Stimulated activated CD8-positive, alpha-beta memory T cell treated with anti-CD3 and anti-CD28 coated beads, Interleukin-15, amount 100 ng/mL, for 48 hours (primary cell): ENCODE measurements at places on chromosomes 7 and 10.
A peak's percentile ranks its signal among the peaks of the same experiment; 100 is the strongest.

DNA sequence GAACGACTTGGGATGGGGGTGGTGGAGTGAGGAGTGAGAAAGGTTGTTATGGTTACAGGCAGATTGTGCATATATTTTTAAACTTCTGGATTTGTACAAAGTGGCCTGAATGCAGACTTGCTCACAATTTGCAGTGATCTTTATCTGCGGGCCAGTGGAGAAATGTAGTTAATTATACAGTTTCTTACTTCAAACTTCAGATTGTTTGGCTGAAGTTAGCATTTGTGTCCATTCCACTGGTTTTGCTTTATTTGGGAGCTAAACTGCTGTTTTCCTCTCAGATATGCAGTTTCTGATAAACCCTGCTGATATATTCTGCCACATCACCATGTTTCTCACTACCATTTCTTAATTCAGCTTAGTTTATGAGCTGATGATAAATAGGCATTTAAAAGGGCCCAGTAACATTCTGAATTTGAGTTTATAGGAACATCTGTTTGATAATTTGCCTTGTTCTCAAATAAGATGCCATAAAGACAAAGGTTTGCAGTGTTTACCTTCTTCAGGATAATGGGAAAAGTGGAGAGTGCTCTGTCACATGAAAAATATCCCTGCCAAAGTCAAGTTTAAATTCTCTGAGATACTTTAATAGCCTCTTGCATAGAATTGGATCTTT is 170.1 kb downstream of the ST7 start:
- no peak for DNase-seq

GRCh38 chr10:16996530-16996964 is 133.1 kb downstream of the CUBN start:
- DNase-seq = no peak

GRCh38 chr7:144584726-144585125 is 181.2 kb upstream of the NOBOX start:
- DNase-seq = no peak

DNA sequence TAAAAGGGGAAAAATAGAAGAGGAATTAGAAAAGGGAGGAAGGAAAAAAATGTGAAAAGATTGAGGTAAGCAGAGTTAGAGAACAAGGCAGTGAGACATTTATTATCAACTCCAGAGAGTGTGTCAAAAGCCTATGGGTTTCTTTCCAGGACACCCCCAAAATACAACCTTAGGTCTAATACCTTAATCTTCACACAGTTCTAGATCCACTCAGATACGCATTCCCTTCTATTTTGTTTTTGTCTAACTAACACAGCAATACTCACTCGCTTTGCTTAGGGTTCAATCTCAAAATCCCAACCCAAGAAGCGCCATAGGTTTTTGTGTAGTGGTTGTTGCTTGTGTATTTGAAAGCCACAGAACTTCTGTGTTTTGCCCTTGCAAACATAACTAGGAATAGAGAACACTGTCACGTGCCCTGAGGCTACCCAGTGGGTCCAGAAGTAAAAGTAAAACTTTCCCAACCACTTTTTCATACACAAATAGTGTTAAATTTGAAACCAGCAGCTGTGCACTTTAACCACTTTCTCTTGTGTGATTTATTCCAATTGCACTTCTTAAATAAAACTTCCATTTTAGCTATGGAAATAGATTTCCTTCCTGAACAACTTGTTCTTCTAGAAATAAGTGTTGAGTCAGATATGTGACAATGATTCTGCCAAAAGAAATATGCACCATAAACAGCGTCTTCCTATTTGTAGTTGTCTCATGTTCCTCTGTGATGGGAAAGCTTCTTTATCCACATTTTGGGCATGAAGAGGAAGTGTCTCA is 414.7 kb upstream of the GHITM start:
- no peak for DNase-seq

- DNase-seq = no peak
Measured at GRCh38 chr10:121732656-121733445, 134.6 kb upstream of the FGFR2 start.

- DNase-seq = no peak
Measured at GRCh38 chr7:117772421-117772820, 100.8 kb downstream of the CTTNBP2 start.

DNA sequence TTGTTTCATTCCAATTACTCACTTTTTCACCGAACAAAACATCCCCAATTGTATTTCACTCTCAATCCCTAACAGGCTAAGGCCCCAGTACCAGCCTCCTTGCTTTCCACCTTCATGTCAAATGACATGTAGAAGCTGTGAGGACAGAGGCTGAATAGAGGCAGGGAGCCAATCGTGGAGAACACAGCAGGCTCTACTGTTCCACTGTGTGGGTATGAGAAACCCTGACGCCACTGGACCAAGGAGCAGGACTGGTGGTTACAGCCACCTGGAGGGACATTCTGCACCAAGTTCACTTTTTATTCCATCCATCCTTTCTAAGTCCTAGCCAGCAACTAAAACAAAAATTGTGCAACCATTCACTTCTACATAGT is 502.8 kb downstream of the SORCS1 start:
- no peak for DNase-seq

GRCh38 chr10:64080071-64080470 is 558.9 kb downstream of the REEP3 start:
- no peak for DNase-seq

- no peak for DNase-seq
Measured at GRCh38 chr10:27197980-27198620, 42.5 kb downstream of the ACBD5 start.

DNA sequence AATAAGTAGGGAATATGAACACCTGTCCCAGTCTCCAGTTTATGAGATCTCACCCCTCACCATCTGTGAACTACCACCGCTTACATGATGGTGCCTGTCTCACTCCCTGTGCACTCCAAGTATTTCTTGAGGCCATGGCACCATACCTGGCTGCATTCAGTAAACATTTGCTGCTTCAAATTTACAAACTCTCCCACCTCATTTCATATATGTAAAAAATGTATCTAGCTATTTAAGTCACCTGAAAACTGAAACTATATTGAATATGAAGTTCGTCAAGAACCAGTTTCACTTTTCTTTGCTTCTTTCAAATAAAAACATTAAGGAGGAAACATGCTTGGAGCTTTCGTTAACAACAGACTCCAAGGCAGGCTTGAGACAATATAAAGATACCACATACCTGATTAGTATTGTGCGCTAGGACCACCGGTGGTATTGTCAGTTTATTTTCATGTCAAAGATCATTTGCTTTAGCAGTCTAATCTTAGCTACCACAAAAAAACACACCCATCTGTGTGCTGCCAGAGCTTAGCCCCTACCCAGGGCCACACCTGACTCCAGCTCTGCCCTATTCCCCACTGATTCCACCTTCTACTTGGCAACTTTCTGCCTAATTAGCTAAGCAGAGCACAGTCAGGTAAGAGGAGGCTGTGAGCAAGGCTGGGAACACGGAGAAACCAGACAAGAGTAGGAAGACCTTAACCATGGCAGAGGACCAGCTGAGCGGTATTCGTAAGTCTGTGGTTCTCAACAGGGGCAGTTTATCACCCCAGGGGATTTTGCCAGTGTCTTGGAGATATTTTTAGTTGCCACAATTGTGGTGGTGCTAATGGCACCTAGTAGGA is 92.0 kb downstream of the ZFAND4 start:
- no peak for DNase-seq

DNA sequence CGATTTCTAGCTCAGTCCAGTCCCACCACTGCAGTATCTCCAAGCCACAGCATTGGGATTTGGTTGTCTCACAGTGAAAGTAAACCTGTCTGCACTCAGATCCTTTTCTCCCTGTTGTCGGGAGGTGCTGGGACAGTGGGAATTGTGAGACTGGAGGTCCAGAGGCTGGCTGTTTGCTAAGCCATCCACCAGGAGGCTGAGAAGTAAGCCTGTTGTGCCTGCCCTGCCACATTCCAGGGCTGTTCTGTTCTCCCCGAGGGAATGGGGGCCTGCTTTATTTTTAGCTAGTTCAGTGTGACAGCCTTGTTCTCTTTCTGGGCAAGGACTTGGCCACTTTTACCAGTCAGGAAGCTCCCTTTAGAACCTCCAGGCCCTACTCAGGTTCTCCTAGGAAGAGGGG is 54.9 kb downstream of the HK1 start:
- no peak for DNase-seq

DNA sequence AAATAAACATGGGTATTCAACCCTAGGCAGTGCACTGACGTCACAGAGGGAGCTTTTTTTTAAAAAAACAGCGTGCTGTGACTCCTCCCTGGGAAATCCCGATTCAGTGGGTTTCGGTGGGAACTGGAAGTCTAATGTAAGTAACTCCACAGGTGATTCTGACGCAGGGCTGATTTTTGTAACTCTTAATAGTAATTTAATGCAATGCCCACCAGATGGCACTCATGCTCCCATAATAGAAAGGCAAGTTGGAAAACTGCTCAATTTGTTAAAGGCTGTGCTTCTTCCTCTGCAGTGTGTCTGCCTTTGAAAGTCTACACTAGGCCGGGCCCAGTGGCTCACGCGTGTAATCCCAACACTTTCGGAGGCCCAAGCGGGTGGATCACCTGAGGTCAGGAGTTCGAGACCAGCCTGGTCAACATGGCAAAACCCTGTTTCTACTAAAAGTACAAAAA is 10.9 kb upstream of the RSU1 start:
- DNase-seq = peak; percentile 10

DNA sequence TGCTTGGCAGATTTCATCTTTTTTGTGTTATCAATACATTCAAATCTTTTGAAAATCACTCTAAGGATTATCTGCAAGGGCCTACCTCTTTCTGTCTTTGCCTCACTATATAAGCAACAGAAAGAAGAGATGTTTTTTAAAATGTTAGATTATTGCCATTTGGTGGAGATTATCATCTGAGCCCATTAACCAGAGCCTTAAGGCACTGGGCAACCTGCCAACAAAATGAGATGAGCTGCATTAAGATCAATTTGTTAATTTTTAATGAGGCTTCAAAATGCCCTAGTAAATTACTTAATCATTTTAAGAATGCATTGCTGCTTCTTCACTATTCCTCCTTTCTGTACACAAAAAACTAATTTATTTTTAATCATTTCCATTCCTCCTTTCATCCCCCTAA is 314.1 kb downstream of the SNX13 start:
- DNase-seq = no peak

GRCh38 chr10:95907456-95908253 is at the start of gene CC2D2B:
CC2D2B (plus strand) TSS chr10:95907975; CDS start chr10:95911324, 3,349 bp downstream.
- DNase-seq = peak; percentile 51

DNA sequence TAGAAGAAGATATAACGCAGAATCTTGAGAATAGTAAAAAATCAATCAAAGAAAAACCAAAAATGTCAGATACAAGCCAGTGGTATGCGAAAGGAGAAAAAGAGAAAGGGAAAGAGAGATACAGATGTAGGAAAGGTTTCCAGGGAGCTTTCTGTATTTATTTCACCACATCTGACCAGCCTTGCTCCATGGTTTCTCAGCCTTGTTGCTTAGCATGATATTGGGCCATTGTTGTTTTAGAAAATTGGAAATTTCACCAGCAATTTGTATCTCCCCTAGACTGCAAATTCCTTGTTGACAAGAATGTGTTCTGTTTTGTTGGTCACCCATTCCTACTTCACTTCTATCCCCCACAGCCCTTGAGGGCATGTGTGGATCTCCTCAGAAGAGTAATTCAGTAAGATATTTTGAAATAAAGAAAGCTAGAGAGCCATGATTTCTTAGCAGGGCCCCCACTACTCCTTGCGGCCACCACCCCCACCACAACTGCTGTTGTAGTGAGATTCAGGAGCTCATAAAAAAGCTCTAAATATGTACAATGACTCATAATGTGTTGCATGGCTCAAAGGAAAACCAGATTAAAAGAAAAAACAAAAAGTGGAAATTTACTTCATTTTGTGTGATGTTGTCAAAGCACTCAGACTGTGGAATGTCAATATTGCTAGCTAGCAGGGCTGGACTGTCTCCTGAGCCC is 138.7 kb downstream of the CHRM2 start:
- no peak for DNase-seq

GRCh38 chr7:65554-65953 is 126.8 kb upstream of the FAM20C start:
- DNase-seq = no peak

DNA sequence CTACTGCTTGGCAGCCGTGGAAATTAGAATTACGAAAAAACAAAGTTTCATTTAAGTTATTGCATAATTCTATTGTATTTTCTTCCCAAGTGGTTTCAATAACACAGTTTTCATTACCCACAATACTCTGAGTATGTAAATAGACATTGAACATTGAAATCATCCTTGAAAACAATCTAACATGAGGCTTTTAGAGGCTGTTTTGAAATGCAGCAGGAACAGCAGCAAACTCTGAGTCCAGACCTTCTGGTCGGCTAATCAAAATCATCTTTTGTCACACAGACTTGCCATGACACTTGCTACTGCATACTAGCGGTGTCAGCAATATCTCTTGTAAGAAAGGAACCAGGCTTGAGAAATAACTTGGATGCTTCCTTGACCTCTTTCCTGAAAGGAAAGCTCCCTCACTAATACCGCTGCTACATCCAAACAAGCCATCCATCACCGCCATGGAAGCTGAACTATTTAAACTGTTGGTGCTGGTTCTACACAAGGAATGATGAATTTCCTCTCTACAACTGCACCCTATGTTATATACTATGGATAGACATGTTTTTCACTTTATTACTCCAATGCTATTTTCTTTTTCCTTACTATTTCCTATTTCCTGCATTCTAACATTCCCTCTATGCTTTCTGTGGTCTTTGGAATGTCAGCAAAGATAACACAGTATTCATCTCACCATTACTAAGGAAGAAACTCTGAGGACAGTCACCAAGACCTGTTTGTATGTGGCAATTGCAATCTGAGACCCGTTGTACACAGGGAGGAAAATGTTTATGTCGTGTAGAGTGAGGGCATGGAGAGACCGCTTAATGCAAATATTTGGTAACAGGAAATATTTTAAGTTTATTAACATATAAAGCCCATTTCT is 130.8 kb downstream of the ITGA8 start:
- no peak for DNase-seq

DNA sequence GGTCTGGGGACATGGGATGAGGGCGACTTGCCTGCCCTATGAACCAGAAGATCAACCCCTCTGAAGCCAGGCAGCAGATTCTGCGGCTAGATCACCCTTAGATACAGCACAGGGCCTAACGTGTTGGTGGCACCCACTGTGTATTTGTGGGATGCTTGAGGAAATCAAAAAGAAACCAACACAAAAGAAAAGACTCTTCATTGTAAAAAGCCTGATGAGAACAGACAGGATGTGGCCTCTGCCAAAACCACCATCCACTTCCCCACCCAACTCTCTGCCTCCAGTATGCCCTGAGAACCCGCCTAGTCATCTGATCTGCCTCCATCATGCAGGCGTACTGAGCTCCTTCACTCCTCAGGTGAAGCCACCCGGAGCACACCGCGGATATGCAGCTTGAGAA is 97.2 kb upstream of the INSYN2A start:
- DNase-seq = peak; percentile 22

GRCh38 chr7:139827042-139827441 is 2.0 kb upstream of the TBXAS1 start:
- DNase-seq = no peak

GRCh38 chr10:12639996-12640944 is 290.9 kb downstream of the CAMK1D start:
- DNase-seq = no peak
